ENCODE measurements at places on chromosomes 7 and 10.
A peak's percentile ranks its signal among the peaks of the same experiment; 100 is the strongest.

DNA sequence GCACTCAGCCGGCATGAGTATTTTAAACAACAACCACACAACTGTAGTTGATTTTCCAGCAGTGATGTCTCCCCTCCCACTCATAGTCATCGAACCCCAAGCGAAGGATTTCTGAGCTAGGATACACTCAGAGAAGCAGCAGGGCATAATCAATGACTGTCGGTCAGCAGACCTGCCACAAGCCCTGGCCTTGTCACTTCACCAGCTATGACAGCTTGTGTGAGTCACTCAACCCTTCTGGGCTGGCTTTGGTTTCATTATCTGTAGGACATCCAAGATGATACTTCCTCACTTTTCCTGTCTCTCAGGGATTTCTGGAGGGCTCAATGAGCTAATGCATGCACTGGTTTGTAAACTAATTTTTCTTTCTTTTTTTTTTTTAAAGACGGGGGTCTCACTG is 22.0 kb upstream of the UBE3C start:
- DNase-seq, result no peak

GRCh38 chr7:5649641-5650040 is 131.8 kb downstream of the RNF216 start:
- DNase-seq, result no peak

- DNase-seq, result no peak
Observed at GRCh38 chr7:132528695-132529094, 47.6 kb downstream of the PLXNA4 start.

GRCh38 chr7:75962607-75963380 is 31.6 kb downstream of the TMEM120A start:
- DNase-seq, result no peak

- no peak for DNase-seq
Observed at GRCh38 chr7:8282162-8282561, 20.2 kb upstream of the ICA1 start.

GRCh38 chr7:12552876-12553275 is 17.6 kb upstream of the SCIN start:
- no peak for DNase-seq

DNA sequence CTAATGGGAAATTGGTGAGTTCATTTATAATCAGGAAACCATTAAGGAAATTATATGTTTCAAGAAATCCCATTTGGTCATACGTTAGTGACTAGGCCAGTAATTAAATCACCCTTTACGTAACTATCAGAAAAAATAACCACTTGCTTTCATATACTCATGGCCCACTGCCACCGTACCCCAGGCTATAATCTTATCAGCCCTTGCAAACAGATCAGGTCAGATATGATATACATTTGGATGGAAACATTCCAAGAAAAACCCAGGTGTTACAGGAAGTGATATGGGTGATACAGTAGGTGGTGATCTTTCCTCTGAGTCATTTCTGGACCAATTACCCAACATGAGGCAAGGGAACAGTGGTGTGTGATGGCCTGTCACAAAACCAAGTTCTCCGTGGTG is 481.0 kb upstream of the SEMA3A start:
- no peak for DNase-seq

GRCh38 chr10:12121673-12122072 is 7.8 kb upstream of the SEC61A2 start:
- DNase-seq, result no peak

GRCh38 chr10:117596706-117597105 is 54.2 kb downstream of the EMX2 start:
- DNase-seq, result no peak

- no peak for DNase-seq
Observed at GRCh38 chr7:1344421-1344820, 111.7 kb downstream of the UNCX start.

DNA sequence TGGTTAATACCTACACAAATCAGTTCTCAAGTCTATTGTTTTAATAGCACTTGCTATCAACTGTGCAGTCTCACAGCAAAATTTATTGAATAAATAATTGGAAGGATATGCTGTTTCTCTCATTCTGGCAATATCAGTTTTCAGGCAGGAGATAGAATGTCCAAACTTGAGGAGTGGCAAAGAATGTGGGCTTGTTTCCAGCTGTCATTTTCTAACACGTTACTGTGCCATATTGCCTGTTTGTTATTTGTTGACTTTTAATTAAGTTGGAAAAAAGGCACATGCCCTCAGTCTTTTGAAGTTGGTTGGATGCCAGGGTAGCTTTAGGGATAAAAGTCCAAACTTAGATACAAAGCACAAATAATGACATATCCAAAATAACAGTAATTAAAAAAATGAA is 52.2 kb downstream of the MAGI2 start:
- DNase-seq, result peak; percentile 39

DNA sequence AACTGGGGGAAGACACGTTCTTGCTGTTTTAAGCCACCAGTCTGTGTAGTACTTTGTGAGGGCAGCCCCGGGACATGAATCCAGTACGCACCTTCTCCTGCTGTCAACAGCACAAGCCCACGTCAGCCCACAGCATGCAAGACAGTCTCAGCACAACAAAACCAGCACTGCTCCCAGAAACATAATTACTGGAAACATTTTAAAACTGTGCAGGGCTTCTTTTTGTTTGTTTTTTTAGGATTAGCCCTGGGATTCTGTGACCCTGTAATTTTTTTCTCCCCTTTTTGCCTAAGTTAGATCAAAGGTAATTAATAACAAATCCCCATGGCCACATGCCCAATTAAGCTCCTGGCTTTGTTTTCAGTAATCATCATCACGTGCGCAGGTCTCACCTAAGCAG is 87.5 kb downstream of the VOPP1 start:
- no peak for DNase-seq

DNA sequence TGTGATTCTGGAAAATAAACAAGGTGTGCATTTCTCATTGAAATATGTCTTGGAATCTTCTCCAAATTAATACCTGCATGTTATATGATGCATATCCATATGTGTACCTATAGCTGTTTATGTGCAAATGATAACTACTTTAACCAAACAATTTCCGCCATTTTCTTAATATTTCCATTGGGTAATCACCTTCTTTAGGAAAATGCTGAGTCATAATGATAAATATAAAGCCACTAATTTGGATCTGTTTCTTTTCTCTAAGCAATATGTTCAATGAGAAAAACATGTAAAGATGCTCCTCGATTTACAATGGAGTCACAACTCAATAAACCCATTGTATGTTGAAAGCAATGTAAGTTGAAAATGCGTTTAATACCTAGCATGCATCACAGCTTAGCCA is 574.4 kb downstream of the CNTNAP2 start:
- DNase-seq, result no peak

GRCh38 chr10:63521416-63522276 is 445 bp downstream of the REEP3 start:
- peak; percentile 50 for DNase-seq

GRCh38 chr7:51290702-51291540 is 25.7 kb downstream of the COBL start:
- DNase-seq, result no peak

- no peak for DNase-seq
Observed at GRCh38 chr10:122132331-122132755, 138.8 kb upstream of the BTBD16 start.

DNA sequence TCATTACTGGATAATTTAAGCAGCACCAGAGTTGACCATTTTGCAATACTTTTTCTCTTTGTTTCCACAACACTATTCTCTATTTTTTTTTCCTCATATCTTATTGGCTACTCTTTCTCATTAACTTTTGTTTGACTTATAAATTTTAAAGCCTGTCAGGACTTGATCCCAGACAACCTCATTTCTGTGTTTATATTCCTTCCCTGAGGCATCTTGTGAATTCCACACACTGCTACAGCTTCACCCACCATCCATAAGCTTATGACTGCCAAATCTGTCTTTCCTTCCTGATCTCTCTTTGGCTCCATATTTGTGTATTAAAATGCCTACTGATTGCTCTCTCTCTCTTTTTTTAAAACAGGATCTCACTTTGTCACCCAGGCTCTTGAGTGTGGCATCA is 124.6 kb upstream of the MBL2 start:
- no peak for DNase-seq

DNA sequence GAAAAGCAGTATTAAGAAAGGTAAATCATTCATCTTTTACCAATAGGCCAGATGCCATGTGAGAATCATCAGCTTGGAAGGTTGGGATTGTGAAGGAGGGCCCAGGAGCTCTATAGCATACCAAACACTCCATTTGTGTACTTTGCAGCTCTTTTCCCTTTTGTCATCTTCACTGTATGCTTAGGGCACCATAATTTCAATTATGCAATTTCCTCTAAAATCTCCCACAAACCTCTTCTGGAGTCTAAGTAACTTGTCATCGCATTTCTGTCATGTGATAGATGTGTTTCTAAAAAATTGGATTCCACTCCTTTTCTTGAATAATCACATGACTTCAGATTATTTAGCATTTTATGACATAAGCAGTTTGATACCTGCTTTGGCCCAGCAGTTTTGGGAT is 17.9 kb downstream of the RPP30 start:
- no peak for DNase-seq

- no peak for DNase-seq
Observed at GRCh38 chr10:127585519-127586023, 36.5 kb downstream of the NPS start.

- DNase-seq, result no peak
Observed at GRCh38 chr10:6176691-6177231, 26.0 kb upstream of the PFKFB3 start.

DNA sequence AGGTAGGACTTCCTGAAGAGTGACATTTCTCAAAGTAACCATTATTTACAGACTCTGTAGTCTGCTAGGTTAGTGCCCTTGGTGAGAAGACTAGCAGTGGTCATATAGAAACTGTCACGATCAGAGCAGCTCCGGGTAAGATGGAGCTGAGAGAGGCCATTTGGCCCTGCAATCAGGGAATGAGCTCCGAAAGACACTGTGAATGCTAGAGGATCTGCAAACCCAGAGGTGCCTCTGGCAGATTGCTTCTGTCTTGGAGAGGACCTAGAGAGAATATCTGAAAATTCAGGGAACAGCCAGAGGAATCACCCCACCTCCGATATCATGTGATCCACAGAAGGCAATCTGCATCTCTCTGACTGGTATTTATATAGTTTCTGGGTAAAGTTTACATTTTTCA is 246.9 kb upstream of the KMT2E start:
- DNase-seq, result no peak

DNA sequence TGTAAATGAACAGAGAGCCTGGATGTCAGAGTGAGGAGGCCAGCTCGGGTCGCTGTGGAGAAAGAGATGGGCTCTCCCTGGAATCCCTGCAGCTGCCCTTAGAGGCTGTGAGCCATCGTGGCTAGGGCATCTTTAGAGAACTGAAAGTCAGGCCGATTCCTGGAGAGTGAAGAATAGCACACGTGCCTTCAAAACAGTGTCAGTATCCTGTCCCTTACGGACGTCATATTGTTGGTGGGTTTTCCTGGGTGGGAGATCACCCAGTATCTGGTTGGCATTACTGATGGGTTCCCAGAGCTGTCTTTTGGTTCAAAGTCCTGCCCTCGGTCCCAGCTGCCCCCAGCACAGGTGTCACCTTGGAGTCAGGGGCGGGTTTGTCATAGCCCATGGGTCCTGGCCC is 25.3 kb downstream of the IKZF1 start:
- DNase-seq, result no peak

DNA sequence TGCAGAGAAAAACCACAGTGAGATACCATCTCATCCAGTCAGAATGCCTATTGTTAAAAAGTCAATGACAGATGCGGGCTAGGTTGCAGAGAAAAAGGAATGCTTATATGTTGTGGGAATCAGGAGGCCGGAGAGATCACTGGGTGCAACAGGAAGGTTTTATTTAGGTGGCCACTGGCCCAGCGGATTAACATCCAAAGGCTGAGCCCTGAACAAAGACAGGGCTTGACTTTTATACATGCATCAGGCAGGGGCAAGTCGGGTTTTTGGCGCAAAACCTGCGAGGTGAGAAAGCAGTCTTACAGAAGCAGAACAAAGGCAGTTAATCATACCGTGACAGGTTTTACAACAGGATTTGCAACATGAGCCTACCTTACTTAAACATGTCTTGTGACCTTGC is 620 bp downstream of the ZNF117 start:
- no peak for DNase-seq

DNA sequence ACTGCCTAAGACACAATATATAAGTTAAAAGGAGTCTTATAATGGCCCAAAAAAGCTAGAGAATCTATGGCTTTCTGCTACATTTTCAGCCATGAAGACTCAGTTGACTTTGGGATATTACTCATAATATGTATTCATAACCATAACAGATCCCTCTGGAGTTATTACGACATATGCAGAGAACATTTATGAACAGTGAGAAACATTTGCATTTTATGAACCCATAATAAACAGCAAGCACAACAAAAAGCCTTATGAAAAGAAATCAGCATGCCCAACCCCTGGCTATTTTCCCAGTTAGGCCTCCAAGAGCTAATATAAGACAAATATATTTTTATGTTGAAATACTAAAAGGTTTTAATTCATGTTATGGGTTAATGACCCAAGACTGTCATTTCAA is 52.4 kb downstream of the ARMH3 start:
- no peak for DNase-seq

DNA sequence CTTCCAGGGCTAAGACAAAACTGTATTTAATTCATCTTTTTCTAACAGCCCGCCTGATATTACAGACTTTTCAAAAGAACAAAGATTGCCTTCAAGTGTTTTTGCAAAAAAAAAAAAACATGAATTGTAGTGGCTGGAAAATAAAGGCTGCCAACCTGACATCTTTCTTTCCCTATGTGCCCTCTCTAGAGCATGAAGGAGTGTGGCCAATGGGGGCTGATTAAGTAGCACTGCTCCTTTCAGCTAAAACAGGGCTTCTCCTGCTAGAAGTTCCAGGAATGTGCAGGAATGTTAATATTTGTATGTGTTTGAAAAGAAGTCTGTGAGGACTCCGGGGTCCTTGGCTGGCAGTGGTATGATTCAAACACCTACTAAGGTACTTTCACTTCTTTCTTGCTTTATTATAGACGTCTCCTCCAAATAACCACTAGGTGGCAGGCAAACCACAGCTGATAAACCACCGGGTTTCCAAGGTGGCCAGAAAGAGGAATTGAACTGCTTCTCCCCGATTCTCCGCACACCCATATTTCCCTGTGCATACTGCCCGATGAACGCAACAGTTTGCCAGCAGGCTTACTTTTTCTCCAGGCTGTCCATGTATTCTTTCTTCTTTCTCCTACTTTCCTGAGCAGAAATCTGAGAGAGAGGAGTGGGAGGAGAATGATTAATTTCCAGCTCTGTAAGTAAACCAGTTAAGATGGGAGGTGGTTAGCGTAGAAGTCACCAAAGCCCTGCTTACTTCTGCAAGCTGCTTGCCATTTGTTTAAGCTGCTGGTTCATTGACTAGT is 56.8 kb upstream of the DGKI start:
- DNase-seq, result peak; percentile 25

All from NCI-H446 treated with DMSO at 0.1 percent for 48 hours (cell line).